ENCODE measurements at places on chromosomes 3 and 15.

DNA sequence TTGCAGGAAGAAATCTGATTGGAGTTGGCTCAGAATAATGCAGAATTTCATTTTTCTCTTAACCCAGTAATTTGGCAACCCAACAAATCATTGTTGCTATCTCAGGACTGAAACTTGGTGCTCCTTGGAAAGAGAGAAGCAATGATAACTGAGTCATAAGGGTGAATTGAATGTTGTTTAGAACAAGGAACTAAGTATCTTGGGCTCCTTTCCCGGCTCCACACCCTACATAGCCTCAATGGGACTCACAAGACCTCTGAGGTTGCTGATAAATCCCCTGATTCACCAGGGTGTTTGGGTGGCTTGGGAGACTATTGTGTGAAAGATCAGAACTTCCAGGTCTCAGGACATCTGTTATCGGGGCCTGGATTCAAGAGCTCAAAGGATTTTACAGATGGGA lies 7.8 kb upstream of the RAB8B start:
- DNase-seq = no peak

DNA sequence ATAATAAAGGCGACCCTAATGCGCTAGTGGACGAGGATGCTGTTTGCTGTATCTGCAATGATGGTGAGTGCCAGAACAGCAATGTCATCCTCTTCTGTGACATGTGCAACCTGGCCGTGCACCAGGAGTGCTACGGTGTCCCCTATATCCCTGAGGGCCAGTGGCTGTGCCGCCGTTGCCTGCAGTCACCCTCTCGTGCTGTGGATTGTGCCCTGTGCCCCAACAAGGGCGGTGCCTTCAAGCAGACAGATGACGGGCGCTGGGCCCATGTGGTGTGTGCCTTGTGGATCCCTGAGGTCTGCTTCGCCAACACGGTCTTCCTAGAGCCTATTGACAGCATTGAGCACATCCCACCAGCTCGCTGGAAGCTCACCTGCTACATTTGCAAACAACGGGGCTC lies 7.6 kb downstream of the BRPF1 start:
- no peak for DNase-seq

DNA sequence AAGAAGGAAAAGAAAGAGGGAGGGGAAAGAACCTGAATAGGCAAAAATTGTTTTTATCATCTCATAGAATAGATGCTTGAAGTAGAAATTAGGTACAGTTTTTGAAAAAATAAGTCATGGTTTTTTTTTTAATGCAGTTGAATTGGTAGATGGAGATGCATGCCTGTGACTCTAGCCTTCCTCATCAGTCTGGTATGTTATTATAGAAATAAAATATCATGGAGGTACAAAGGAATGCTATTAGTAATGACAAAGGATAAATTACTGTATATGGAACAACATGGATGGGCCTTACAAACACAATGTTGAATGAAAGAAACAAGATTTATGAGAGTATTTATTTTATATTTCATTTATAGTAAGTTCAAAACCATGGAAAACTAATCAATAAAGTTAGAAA lies 162.4 kb upstream of the GALNT15 start:
- no peak for DNase-seq

GRCh38 chr15:43214169-43214568 lies 6.6 kb downstream of the EPB42 start:
- no peak for DNase-seq

DNA sequence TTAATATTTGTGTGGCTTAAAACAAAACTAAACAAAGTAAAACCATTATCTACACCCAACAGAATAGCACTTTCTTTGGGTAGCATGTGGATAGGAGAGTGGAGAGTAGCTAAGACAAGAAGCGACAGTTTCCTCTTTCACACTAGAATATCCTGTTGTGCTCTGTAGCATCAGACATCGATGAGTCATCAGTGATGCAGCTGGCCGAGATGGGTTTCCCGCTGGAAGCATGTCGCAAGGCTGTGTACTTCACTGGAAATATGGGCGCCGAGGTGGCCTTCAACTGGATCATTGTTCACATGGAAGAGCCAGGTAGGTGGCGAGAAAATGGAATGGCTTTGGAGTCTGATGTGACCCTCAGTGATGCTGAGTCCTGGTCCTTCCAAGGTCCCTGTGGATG lies 108.1 kb downstream of the USP13 start:
- no peak for DNase-seq

- DNase-seq = no peak
Measured at GRCh38 chr3:52856666-52857065, 21.8 kb upstream of the MUSTN1 start.

All from effector CD8-positive, alpha-beta T cell (primary cell).